ENCODE measurements at places on chromosomes 16 and 17.

GRCh38 chr16:69424935-69425784 lies 741 bp downstream of the CYB5B start:
- DNase-seq = no peak

GRCh38 chr17:427327-427726 lies 74.7 kb upstream of the RPH3AL start:
- no peak for DNase-seq

DNA sequence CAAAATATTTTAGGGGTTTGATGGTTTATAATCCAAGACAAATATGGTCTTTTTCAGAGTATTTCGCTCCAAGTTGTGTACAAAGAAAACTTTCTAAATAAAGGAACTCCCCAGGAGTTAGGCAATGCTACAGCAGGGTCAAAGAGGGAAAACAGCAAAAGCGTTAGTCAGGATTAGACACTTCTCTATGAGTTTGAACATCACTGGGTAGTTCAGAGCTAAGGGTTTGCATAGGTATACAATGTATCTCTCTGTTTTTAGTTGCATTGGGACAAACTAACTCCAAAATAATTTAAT lies 34.8 kb downstream of the FAM20A start:
- no peak for DNase-seq

DNA sequence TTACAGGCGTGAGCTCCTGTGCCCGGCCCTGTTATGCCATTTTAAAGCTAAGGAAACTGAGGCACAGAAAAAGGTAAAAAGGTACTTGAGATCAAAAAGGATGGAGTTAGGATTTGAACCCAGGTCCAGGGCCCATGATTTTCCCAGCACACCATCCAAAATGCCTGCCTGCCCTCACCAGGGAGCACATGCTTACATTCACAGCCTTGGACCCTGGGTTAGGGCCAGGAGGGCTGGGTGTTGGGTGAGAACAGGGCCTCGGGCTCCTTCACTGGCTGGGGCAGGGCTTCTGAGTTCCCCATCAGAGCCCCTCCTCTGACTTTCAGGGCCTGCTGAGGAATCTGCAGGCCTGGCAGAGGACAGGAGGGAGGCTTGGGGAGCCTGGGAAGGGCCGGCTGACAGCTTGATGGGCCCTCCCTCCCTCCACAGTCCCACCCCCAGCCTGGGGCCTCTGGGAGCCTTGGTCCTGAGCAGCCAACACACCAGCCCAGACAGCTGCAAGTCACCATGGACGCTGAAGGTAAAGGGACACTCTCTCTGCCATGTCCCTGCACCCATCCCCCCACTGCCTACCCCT lies at the start of gene QPRT:
Gene QPRT (plus strand): TSS at position 490 of the 577 bp plus-strand sequence. CDS start 18 bp downstream, at position 508.
- no peak for DNase-seq

DNA sequence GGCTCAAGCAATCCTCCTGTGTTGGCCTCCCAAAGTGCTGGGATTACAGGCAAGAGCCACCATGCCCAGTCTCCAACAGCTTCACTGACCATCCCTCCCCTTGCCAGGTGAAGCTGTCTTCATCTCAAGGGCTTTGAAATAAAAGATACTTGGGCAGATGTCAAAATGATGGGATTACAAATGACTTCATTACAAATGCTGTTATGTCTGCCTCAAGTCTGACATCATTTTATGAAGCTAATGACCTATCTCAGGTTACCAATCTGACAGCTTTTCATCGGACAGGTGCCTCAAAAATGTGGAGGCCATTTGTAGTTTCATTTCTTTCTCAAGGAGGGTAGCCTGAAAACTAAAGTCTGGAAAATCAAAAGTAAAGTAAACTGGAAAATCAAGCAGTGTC lies 323.7 kb upstream of the TBX2 start:
- no peak for DNase-seq

GRCh38 chr17:63529711-63530556 lies 6.8 kb downstream of the KCNH6 start:
- DNase-seq = no peak

DNA sequence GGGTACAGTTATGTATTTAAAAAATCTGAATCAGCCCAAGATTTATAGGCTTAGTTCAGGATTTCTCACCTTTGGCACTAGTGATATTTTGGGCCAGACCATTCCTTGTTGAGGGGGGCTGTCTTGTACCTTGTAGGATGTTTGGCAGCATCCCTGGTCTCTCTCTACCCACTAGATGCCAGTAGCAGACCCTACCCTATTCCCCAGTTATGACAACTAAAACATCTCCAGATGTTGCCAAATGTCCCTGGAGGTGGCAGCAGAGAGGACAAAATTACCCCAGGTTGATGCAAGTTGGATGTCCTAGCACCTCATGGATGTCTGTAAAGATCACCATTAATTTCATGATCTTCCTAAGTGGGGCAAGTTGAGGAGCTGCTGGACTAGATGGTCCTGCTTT lies 45.8 kb downstream of the SYT17 start:
- DNase-seq = no peak

- DNase-seq = no peak
These were observed 1.0 kb downstream of the PMM2 start for GRCh38 chr16:8798535-8799157.

Measured in stimulated activated naive CD4-positive, alpha-beta T cell treated with Interleukin-2 at 50 U/mL for 16 hours (primary cell).